Stimulated activated CD8-positive, alpha-beta memory T cell treated with anti-CD3 and anti-CD28 coated beads, Interleukin-4, amount 100 ng/mL, for 1 hour (primary cell): ENCODE measurements at places on chromosomes 1 and 21.

- no peak for DNase-seq
Measured at GRCh38 chr1:212461916-212462660, 29.4 kb downstream of the NENF start.

GRCh38 chr1:180053594-180054567 is 99.3 kb downstream of the CEP350 start:
- no peak for DNase-seq

DNA sequence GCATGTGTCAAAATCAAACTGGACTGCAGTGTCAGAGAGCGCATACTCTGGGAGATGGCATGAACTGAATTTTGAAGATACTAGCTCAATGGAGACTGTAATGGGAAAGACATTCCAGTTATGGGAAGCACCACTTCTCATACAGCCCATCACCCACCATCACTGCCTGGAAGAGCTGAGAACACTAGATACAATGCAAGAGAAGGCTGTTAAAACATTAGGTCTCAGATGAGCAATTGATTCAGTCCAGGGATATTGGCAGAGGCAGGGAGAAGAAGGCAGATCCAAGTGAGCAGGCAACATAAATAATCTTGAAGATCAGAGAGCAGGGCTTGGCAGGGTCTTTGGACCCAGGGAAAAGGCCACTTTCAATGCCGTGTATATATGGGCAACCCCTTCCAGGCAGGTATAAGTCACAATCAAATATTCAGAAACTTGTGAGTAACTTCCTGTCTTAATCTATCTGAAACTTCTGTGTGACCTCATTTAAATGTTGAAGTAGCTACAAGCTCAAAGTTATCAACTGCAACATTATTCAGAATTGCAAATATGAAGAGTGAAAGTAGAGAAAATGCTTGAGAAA is 290.3 kb upstream of the SGIP1 start:
- DNase-seq, result no peak

DNA sequence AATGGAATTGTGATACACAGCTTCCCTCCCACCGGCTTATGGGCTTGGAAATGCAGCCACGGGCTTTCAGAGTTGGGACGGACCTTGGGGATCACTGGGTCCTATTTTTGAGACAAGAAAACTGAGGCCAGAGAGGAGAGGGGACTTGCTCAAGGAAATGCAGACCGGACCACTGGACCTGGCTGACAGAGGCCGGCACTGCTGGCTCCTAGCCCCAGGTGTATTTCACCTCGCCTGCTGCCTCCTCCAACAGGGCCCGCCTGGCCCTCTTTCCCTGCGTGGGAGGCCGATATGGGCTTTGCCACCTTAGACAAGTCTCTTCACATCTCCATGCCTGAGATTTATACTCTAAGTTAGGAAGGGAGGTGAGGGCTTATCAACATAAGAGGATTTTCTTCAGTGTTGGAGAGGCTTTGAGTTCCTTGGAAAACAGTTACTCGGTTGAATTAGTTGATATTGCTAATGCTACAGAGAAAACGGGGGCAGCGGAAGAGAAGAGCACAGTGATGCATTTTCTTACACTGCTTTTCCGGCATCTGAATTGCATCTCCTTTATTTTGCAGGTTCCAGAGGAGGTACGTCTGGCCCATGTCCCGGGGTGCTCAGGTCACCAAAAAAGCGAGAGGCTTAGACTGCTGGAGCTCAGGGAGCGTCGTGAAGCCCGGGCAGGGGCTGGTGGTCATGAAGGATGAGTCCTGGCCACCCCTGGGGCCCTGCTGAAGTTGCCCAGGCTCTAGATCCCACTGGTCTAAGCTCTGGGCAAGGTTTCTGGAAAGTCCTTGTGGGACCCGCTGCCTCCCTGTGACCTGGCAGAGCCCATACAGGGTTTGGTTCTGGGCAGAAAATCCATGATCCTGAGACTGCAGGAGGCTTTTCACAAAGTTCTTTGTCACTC is 44.7 kb downstream of the CAPN2 start:
- no peak for DNase-seq

DNA sequence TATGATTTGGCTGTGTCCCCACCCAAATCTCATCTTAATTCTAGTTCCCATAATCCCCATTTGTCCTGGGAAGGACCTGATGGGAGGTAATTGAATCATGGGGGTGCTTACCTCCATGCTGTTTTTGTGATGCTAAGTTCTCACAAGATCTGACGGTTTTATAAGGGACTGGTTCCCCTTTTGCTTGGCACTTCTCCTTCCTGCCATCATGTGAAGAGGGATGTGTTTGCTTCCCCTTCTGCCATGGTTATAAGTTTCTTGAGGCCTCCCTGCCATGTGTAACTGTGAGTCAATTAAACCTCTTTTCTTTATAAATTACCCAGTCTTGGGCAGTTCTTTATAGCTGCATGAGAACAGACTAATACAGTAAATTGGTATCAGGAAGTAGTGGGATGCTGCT is 114.1 kb downstream of the ZNF648 start:
- no peak for DNase-seq

DNA sequence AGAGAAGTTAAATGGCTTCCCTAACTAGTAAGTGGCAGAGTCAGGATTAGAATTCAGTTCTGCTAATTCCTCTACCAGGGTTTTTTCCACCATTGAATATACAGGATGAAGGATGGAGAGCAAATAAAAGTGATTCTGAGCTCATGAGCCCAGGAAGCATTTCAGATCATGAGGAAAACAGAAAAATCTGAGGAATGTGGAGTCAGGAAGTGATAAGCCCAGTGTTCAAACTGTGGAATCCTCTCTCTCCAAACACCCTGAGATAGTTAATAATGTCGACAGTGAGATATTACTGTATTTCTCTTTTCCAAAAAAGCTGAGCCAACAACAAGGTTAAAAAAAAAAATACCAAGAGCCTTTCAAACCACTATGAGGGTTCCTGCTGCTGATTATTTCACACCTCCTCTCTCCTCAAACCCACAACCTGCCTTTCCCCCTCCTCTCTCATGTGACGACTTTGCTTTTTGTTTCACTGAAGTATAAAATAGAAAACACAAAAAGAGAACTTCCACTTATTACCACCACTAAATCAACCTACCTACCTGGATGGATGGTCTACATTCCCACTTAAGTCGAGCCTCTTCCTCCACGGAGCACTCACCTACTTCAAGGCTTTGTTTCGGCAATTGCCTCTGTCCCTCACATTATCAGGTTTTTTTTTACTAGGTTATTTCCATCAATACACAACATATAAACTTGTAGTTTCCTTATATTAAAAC is 8.9 kb downstream of the SLAMF1 start:
- no peak for DNase-seq

DNA sequence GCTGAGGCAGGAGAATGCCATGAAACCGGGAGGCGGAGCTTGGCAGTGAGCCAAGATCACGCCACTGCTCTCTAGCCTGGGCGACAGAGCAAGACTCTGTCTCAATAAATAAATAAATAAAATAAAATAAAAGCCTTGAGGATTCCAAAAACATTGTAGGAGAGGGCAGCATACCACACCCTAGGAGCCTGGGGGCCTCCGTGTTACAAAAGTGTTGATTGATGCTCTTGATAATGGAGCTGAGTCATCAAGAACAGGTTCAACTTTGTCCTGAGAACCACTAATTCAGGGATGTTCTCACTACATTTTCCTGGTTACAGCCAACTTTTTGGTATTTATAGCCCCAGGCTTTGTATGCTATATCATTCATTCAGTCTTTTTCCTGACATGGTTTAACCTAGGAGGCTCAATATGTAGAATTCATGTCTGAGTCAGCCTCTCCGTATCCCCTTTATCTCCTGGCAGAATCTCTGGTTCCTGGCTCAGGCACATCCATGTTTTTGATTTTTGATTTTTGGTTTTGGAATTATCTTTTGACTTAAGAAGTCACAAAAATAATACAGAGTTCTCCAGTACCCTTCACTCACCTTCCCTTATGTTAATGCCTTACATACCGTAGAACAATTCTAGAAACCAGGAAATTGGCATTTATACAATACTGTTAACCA is 69.4 kb downstream of the LRRC8D start:
- no peak for DNase-seq
